Activated CD4-positive, alpha-beta T cell treated with anti-CD3 and anti-CD28 coated beads, Interleukin-2, amount 50 U/mL, for 16 hours (primary cell): ENCODE measurements at places on chromosomes 3 and 15.

GRCh38 chr3:41662288-41662687 is 299.6 kb downstream of the ULK4 start:
- DNase-seq: no peak

GRCh38 chr3:18127859-18128681 is 297.1 kb downstream of the SATB1 start:
- no peak for DNase-seq

DNA sequence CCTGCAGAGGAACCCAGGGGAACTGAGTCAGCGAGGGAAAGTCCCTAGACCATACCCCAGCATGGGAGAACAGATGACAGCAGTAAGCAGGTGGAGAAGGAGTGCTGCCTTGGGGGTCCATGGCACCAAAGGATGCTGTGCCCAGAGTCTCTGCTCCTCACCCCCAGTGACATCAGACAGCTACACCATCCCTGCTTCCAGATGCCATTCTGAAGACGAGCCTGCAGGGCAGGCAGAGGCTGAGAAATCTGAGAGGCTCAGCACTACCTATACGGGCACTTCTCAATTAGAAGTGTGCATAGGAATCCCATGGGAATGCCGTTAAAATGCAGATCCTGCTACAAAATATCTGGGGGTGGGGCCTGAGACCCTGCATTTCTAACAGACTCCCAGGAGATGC is 211.3 kb upstream of the NSMCE3 start:
- no peak for DNase-seq

DNA sequence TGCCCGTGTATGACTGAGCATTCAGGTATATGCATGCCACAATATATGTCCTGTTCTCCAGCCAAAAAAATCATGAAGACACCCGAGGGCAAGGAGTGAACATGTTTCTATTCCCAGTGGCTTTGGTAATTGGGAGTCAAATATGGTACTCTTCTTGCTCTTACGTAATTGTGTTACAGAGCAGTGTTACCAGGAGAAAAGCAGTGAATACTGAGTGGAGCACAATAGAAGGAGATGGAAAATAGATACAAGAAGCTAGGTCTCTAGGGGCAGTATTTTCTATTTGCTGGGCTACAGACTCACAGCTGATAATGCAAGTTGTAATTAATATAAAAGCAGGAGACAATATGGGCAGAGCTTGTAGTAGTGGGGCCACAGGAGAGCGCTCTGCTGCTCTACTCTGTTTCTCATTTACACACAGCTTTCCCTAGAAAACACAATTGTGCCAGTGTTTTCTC is 13.2 kb downstream of the MEIS2 start:
- DNase-seq: no peak

- no peak for DNase-seq
Measured at GRCh38 chr15:39250460-39251186, 330.3 kb upstream of the THBS1 start.

GRCh38 chr15:66399276-66399675 is 12.6 kb downstream of the MAP2K1 start:
- DNase-seq: no peak
